ENCODE measurements at places on chromosomes 6 and 20.

DNA sequence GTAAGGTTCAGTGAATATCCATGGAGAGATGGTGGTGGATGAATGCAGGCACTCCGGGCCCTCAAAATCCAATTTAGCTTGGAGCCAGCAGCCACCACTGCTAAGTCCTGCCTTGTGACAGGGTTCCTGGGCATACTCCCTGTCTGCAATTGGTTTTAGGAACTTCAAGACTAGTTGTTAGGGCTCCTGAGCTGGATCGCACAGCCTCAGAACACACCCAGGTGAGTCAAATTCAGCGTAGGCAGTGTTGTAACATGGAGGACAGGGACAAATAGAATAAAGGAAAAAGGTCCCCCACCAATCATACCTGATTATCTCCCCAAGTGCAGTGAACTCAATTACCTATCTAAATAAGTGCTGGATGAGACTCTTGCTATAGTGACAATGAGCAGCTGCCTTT lies 74.6 kb downstream of the PERP start:
- DNase-seq: no peak

DNA sequence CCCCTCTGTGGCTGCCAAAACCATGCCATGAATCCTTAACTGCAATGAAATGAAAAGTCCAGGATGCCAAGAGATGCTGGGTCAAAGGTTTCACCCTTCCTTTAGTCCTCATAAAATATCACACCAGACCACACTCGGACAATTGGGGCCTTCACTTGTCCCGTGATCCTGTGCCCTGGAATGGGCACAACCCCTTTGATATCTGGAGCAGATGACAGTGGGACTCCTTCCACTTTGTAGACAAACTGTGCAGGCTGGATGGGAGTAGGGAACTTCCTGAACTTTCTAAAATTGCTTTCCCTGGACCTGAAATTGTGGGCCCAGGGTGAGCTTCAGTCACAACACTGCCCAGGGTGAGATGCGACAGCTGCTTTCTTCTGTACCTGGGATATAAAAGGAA lies 9.6 kb upstream of the BPIFB6 start:
- no peak for DNase-seq

GRCh38 chr6:70997379-70997778 lies 40.5 kb upstream of the B3GAT2 start:
- no peak for DNase-seq

- DNase-seq: no peak
These were observed 74.7 kb upstream of the MAFB start for GRCh38 chr20:40763646-40764295.

GRCh38 chr6:156720691-156721685 lies 56.2 kb upstream of the ARID1B start:
- no peak for DNase-seq

DNA sequence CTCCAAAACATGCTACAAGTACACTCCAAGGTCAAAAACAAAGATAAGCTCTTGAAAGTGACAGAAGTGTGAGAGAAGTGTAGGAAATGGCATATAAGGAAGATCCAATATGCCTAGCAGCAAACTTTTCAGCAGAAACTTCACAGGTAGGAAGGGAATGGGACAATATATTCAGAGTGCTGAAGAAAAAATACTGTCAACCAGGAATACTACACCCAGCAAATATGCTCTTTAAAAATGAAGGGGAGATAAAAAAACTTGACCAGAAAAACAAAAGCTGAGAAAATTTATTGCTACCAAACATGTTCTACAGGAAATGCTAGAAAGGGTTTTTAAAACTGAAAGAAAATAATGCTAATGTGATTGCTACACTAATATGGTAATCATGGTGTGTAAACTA lies 46.2 kb downstream of the THBS2 start:
- DNase-seq: no peak

DNA sequence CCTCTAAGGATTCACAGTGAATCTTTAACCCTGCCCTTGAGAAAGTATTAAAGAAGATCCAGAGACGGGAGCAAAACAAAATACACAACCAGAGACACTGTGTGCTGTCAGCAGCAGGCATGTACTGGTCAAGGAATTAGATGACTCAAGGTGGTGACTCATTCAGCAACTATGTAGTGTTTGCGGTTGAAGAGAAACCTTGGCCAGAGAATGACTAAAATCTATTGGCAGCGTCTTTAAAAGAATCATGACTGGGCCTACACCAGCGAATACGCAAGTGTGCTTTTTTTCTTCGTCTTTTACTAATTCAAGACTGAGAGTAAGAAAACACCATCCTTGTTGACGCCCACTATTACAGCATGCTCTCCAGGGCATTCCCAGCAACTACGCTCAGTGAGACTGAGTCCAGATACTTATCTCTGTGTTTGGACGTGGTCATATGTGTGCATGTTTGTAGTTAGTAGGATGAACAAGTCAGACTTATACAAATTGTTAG lies 72.4 kb upstream of the BACH2 start:
- DNase-seq: no peak

- DNase-seq: no peak
These were observed 474.1 kb downstream of the CD109 start for GRCh38 chr6:74170118-74170517.

DNA sequence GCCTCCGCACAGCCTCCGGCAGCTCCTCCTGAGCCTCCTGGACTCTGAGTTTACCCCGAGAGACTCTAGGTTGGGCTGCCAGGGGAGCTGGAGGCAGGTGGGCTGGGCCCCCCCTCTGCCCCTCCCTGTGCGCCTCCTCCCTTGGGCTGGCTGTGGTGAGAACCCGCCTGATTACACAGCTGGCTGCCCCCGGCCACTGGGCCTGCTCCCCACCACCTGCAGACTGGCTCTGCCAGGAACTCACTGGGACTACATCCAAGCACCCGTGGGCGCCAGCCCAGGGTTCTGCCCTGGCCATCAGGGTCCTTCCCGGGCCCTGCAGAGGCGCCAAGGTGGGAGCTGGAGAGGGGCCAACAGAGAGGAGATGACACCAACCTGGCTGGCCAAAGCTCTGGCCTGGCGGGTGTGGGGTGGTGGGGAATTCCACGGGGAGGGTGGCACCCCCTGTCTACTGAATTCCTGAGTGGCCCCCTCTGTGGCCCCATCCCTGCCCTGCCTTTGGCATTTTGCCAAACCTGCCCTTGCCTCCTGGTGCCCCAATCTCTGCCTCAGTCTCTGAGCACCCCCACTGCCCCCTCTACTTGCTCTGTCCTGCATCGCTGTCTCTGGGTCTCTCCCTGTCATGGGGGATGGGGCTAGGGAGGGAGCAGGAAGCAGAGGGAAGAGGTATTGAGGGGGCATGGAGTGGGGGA lies 21.9 kb upstream of the CDH22 start:
- no peak for DNase-seq

- no peak for DNase-seq
These were observed 75.2 kb upstream of the MYL9 start for GRCh38 chr20:36466089-36466488.

- DNase-seq: no peak
These were observed 16.7 kb downstream of the RAD21L1 start for GRCh38 chr20:1242530-1242929.

DNA sequence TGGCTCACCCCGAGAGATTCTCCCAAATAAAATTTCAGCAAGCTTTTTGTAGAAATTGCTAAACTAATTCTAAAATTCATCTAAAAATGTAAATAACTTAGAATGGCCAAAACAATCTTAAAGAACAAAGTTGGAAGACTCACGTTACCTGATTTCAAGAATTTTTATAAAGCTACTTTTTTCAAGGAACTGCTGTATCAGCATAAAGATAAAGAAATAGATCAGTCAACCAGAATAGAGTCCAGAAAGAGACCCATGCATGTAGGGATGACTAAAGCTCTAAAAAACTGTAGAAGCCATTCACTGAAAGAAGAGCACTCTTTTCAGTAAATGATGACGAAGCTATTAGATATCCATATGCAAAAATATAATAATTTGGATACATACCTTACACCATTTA lies 652.1 kb downstream of the TBC1D32 start:
- DNase-seq: no peak

DNA sequence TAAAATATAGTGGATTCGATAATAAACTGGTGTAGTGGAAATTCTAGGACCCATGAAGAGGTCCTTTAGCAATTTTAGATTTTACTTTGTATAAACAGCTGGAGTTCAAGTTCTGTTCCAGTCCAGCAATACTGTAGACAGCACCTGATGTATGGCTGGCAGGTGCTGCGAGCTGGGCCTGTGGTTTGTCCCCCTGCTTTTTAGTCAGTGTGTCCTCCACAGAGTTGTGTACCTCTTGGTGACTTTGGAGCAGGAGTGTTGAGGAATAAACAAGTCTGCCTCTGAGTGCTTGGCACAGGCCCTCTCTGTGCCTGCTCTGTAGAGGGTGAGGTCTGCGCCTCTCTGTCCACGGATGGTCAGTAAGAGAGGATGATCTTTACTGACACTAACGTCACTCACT lies 13.8 kb downstream of the STX16 start:
- no peak for DNase-seq

- DNase-seq: no peak
These were observed 13.5 kb upstream of the BMP5 start for GRCh38 chr6:55888917-55889316.

DNA sequence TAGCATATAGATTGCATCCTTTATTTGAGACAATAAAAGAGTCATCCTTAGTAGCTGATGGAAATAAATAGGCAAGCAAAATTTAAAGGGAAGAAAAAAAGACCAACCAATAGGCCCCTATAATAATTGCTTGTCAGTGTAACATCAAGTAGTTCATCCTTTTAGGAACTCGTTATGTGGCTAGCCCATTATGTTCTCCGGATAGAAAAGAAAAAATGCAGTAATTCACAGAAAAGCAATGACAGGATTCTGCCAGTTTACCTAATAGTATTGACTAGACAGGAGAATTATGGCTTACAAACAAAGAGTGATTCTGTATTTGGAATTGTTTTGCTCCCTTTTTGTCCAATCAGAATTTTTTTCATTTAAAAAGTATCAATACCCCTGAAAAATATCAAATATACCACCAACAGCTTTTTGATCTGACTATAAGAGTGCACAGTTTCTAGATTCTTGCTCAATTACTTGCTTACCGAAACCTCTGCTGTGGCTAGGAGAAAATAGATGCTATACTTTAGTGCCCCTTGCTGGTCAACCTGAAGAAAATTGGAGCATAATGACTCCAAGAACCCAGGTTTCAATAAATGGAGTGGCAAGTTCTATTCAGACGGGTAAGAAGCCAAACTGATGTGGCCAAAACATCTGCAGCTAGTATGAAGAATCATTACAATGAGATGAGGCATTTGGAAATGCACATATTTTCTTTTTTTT lies 91.5 kb upstream of the SASH1 start:
- DNase-seq: no peak

DNA sequence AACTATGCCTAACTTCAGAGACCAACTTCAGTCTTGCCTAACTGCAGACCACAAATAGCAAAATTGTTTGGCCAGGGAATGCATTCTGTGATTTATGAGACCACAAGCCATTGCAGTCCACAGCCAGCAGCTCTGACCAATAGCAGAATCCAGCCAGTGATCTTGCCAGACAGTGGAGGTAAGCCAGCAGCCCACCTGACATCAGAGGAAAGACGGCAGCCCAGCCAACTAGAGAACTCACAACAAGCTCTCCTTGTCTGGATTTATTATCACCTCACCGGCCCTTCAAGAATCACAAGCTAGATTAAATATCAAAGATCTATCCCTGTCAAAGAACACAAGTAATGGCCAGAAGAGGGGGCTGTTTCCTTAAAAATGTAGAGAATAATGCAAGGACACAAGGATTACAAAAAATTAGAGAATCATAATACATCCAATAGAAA lies 66.5 kb upstream of the SLC35F1 start:
- no peak for DNase-seq

GRCh38 chr6:83307849-83308248 lies 114.7 kb downstream of the RWDD2A start:
- no peak for DNase-seq

DNA sequence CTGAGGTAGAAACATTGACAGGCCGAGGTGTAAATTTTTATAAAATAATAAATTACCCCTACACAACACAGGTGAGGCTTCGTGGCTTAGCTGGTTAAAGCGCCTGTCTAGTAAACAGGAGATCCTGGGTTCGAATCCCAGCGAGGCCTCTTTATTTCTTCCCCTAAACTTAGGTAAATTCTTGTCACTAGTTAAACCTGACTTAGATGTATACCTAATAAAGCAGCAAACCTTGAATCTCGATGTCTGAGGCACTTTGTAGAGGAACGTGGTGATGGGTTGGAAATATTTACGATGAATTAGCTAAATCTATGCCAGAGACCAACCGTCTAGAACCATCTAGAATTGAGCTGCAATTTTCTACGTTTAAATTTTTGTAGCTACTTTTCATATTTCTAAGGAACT lies 185.6 kb downstream of the OR2B2 start:
- no peak for DNase-seq

DNA sequence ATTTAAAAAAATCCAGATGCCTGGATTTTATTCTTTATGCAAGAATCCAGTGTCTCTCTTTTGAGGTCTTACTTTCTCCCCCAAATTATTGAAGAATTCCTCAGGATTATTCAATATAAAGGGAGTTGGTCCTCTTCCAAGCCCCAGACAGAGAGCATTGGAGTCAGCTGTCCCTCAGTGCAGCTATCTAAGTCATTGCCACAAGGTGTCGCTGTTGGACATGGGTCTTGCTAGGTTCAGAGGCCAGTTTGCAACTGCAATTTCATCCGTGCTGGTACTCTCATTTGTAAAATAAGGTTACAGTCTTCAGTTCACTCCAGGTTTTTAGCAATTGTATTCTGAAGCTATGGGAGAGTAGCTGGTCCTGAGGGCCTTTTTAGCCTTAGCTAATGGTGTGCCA lies 27.8 kb downstream of the CCN2 start:
- DNase-seq: no peak

- no peak for DNase-seq
These were observed 6.3 kb downstream of the IPCEF1 start for GRCh38 chr6:154350293-154350692.

DNA sequence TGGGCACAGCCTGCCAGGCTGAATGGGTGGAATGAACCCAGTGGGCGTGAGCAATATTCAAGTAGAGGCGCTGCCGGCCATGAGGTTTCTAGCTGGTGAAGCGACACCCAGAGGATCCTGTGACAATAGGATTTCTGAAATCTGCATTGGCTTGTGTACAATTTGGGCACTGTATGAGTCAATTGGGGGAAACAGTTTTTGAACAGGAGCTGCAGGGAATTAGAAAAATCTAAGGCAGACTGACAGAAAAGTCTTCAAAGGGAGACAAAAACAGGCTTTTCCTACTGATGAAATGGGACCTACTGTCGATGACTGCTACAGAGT lies 148.8 kb upstream of the PROKR2 start:
- DNase-seq: no peak

- DNase-seq: no peak
These were observed 29.0 kb upstream of the GTSF1L start for GRCh38 chr20:43755851-43756250.

GRCh38 chr6:163667372-163668060 lies 253.0 kb downstream of the QKI start:
- no peak for DNase-seq

GRCh38 chr20:55354720-55355119 lies 650.6 kb downstream of the CBLN4 start:
- DNase-seq: no peak

DNA sequence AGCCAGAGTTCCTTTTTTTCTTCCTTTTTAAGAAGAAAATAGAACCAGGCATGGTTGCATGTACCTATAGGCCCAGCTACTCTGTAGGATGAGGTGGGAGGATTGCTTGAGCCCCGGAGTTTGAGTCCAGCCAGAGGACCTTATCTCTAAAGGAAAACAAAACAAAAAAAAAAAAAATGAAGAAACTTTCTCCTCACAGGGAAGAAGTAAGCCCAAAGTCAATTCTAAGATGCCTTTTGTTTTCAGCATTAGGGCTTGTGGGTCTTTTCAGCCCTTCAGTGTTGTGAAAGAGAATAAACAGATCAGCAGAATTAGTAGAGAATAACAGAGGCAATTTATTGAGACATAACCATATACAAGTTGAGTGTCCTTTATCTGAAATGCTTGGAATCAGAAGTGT lies 26.8 kb downstream of the ZNF451 start:
- no peak for DNase-seq
